Adipocyte (in vitro differentiated cells): ENCODE measurements at places on chromosomes 13 and 19.

GRCh38 chr19:28685802-28686201 lies 527.1 kb downstream of the UQCRFS1 start:
- no peak for DNase-seq

DNA sequence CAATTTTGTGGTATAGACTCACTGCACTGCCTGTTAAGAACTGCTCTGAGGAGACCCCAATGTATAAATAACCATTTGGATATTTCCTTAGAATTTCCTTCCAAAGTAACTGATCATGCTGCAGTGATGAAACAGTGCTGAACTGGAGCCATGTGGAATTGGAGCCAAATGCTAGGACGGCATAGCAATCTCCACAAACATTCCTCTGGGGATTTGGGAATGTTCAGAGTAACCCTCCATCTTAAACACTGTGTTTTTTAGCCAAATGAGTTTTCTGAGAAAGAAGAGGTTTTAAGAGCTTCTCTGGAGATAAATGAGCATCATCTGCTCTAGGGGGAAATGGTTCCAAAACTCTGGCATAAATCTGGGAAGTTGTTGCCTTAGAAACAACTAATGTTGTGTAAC lies 98.2 kb downstream of the OLFM4 start:
- DNase-seq = peak; percentile 39

GRCh38 chr19:49073514-49074378 lies 1.2 kb upstream of the KCNA7 start:
- DNase-seq = no peak

GRCh38 chr13:27825072-27825471 lies 32.8 kb downstream of the GSX1 start:
- no peak for DNase-seq

DNA sequence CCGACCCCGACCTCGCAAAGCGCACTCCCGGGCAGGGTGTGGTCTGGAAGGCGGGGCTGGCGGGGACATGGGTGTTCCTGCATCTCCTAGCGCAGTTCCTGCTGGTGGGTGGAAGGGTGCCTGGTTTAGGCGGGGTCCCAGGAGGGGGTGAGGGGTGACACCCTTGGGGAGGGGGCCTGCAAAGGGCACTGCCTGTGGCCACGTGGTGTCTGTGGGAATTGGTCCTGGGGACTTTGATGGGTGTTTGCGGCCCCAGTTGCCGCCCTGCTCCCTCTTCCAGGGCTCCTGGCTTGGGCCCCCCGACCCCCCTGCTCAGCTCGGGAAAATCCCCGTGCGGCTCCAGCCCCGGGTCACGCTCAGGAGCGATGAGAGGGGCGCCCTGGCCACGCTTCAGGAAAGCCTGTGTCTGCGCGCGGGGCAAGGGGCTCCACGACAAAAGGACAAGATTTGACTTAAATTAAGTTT lies 19.1 kb downstream of the WTIP start:
- DNase-seq = no peak

GRCh38 chr13:102244607-102245227 lies 157.1 kb downstream of the FGF14 start:
- no peak for DNase-seq

DNA sequence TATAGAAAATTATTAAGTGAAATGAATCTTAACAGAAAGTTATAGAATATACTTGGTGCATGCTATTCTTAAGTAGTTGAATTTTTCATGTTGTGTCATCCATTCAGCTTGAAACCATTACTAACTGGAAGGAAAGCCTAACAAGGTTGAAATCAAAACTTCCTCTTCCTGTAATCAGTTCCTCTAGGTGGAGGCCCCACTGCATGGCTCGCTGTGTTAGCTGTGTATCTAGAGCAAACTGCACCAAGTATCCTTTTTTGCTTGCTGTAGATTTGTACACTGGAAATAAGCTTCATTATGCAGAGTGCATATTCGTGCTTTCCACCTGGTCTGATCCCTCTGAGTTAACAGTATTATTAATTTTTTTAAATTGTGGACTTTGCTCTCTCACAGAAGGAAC lies 1146.1 kb downstream of the EFNB2 start:
- DNase-seq = no peak

- peak; percentile 10 for DNase-seq
These were observed 2.3 kb upstream of the SLC25A15 start for GRCh38 chr13:40787062-40787461.

GRCh38 chr19:55528030-55528803 lies 8.7 kb downstream of the SBK2 start:
- DNase-seq = peak; percentile 36

- DNase-seq = no peak
These were observed 173.8 kb upstream of the SOX1 start for GRCh38 chr13:111893071-111893606.

DNA sequence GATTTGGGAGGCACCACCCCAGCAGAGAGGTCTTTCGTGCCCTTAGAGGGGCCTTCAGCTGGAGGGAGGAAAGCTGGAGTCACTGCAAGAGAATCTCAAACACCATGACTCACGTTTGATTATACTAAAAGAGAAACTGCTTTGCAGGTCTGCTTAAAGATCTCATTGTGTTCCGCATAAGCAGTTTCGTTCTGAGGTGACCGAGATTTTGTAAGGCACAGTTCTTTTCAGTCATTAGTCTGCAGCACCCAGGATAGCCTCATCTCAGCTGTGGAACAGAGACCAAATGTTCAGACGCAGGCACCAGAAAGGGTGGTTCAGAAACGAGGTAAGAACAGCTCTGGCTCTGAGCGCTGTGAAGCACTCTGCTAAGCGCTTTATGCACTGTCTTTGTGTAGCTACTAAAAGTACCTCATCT lies 71.2 kb upstream of the GTF3A start:
- DNase-seq = no peak

DNA sequence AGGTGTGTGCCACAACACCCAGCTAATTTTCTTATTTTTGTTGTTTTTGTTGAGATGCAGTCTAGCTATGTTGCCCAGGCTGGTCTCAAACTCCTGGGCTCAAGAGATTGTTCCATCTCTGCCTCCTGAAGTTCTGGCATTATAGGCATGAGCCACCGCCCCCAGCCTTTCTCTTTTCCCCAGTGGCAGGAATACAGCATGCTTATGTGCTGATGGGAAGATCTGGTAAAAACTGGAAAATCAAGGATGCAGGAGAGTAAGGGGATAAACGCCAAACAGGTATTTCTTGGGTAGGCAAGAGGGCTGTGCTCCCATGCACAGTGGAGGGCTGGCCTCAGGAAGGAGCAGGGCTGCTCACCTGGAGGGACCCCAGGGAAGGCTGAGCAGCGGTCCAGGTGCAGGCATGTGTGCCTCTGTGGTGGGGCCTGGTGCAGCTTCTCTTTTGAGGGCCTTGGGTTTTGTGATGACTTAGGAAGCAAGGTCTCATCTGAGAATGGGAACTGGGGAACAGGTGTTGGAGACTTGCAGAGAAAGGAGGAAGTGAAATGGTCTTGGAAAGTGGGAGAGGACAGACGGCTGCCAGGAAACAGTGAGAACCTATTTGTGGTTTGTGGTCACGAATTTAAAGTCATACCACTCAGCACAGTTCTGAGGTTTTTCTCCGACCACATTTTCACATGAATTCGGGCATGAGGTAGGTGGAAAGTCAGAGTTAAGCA lies 106.5 kb downstream of the TEX26 start:
- DNase-seq = no peak

- DNase-seq = no peak
These were observed 10.7 kb downstream of the ERCC5 start for GRCh38 chr13:102856557-102856956.

GRCh38 chr19:52343548-52343947 lies 7.5 kb downstream of the ZNF610 start:
- peak; percentile 50 for DNase-seq

- no peak for DNase-seq
These were observed 13.2 kb downstream of the FUZ start for GRCh38 chr19:49799798-49800376.

GRCh38 chr19:34448191-34448590 lies 20.0 kb downstream of the UBA2 start:
- DNase-seq = no peak

DNA sequence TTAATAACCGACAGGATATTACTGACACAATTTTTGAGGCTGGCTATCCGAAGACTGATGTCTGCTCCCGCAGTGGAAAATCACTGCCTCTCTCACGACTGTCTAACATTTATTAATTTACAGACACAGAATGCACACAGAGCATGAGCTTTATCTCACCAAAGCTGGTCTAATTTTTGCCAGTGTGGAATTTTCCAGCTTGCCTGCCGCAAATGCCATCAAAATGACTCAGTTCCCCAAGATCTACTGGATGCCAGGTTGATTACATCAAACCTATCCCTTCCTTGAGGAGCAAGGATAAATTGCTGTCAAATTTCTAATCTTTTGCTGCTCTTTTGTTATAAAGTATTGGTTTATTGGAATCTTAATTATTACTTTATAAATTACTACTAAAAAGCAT lies 1775.1 kb upstream of the PCDH20 start:
- DNase-seq = peak; percentile 41

GRCh38 chr19:8476524-8476923 lies 25.9 kb downstream of the PRAM1 start:
- no peak for DNase-seq
